ENCODE measurements at places on chromosomes 6 and 20.

DNA sequence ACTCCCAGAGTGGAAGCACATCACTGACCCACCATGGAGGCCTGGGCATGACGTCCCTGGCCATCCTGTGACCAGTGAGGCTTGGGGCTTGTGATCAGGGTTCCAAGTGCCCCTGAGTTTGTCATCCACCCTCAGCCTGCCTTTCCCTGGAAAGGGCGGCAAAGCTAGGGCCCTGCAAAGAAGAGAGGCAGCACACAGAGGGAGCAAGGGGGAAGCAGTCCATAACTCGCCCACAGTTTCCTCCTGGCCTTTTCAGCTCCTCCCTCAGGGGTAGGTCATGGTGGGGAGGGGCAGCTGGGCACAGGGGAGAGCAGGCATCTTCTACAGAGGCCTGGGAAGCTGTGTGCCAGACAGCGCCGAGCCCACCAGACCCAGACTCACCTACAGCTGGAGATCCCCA lies at the start of gene NCR2:
TSS of gene NCR2 (plus strand) at position 313 of the 400 bp plus-strand sequence. CDS start 269 bp downstream, outside the sequence.
- no peak for DNase-seq

DNA sequence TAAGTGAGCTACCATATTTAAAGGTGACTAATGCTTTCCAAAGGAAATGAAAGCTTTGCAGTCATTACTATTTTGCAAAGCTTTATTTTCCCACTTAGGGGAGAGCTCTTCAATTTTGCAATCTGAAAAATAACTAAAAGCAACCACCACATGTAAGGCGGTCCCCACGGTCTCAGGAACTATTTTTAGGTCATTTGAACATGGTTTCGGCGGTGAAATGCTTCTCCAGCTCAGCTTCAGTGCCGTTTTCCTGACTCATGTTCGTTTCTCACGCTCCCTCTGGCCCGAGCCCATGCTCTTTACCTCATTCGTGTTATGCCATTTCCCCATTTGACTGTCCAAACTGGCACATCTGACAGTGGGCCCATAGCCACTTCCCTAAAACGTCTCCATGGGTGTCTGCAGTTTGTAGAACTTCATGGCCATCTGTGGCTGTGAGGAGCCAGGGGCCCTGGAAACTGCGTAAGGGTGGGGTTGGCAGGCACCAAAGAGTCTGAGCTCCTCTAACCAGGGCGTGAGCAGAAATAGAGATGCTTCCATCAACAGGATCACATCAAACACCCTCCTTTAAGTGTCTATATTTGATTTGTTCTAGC lies 46.5 kb downstream of the ADTRP start:
- peak; percentile 97 for DNase-seq

DNA sequence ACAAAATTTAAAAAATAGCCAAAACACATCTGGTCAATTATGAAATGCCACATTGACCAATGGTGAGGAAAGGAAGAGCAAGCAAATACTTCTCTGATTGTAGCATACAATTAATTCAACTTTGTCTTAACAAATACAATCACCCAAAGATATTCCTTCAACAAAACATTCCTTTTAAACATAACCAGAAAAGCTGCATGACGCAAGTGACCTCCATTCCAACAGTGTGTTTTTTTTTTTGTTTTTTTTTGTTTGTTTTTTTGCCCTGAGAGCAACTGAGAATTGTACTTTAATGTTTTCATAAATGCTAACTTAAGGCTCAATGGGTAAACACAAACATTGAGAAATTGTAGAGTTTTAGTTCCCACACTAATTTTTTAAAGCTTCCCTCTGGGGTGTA lies 184.4 kb downstream of the PTPRK start:
- no peak for DNase-seq

GRCh38 chr20:9689041-9689440 lies 149.8 kb downstream of the PAK5 start:
- no peak for DNase-seq

DNA sequence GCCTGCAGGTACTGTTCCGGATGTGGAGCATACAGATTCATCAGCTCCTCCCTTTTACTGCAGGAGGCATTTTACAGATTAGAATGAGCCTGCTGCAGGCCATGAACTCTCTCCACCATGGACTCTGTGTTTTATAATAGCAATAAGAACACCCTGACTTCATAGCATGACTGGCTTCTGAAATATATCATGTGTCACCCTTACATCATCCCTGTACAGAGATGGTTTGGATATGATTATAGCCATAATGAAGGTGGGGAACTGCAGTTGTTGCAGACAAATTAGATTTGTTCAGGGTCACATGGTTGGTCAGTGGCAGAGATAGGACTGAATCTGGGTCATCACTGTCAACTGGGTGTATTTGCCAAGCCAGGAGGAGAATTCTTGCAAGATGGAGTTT lies 100.7 kb downstream of the FOXO3 start:
- DNase-seq, result no peak

- DNase-seq, result no peak
Measured at GRCh38 chr6:47027315-47027714, 14.8 kb downstream of the ADGRF1 start.

- DNase-seq, result no peak
Measured at GRCh38 chr6:30932665-30933365, 845 bp upstream of the SFTA2 start.

GRCh38 chr6:75244063-75244584 lies 523 bp upstream of the COX7A2 start:
- no peak for DNase-seq

GRCh38 chr20:41534170-41534569 lies 84.0 kb downstream of the CHD6 start:
- DNase-seq, result no peak

DNA sequence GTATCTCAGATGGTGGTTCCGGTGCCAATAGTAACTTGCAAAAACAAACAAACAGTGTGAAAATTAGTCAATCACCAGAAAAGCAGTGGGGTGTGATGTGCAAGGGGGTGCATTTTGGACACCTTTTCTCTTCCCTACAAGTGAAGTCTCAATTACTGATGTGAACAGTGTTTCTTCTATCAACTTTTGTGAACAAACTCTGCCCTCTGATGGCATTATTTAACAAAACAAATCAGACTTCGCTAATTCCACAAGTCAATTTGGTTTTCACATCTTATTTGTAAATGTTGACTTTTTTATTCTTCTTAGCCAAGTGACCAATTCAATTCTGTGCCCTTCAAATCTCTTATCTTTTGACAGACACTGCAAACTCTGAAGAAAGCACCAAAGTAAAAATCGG lies 212.2 kb downstream of the UST start:
- DNase-seq, result no peak

GRCh38 chr6:28224131-28225055 lies 682 bp upstream of the ZSCAN9 start:
- peak; percentile 26 for DNase-seq

DNA sequence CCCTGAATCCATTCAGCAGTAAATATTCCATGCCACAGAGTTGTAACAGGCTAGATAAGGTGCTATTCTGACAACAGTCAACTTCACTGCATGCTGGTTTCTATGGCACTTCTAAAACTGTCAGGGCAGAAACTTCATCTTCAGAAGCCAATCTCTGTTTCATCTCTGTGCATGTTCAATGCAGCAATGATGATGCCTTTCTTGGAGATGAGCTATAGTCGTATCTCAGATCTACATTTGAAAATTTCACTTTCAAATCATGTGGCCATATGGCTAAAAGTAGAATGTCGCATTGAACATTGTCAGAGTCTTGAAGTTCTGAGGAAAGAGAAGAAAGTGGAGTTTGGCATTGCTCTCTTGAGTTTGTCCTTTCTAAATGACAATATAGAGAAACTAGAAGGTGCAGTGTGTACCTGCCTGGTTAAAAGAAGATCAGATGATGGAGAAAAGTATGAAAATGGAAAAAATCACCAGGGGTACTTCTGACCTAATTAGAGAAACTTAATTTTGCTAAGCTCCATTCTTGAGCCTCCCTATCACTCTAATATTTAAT lies 49.0 kb upstream of the VSTM2L start:
- DNase-seq, result no peak

Data from KBM-7 (cell line).